ENCODE measurements at places on chromosomes 3 and 15.

- DNase-seq = no peak
Observed at GRCh38 chr3:124777762-124778470, 47.7 kb downstream of the UMPS start.

- DNase-seq = no peak
Observed at GRCh38 chr3:141707741-141708203, 30.3 kb upstream of the RNF7 start.

- no peak for DNase-seq
Observed at GRCh38 chr15:64630396-64631107, 144.8 kb downstream of the RBPMS2 start.

DNA sequence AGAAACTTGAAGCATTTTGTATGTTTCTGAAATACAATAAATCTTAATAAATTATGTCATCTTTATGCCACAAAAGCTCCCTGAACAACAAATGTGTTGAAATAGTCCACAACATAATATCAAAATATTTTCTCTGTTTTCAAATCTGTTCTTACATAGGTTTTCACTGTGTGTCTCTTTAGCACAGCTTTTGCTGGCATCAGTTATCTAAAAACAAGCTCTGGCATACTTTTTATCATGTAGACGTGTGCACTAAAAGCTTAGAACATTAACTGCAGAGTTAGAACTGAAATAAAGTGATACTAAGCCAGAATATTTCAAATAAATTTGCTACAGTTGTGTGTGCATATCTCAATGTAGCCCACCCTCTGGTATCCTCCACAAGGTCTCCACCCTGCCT lies 41.8 kb upstream of the ALCAM start:
- no peak for DNase-seq

DNA sequence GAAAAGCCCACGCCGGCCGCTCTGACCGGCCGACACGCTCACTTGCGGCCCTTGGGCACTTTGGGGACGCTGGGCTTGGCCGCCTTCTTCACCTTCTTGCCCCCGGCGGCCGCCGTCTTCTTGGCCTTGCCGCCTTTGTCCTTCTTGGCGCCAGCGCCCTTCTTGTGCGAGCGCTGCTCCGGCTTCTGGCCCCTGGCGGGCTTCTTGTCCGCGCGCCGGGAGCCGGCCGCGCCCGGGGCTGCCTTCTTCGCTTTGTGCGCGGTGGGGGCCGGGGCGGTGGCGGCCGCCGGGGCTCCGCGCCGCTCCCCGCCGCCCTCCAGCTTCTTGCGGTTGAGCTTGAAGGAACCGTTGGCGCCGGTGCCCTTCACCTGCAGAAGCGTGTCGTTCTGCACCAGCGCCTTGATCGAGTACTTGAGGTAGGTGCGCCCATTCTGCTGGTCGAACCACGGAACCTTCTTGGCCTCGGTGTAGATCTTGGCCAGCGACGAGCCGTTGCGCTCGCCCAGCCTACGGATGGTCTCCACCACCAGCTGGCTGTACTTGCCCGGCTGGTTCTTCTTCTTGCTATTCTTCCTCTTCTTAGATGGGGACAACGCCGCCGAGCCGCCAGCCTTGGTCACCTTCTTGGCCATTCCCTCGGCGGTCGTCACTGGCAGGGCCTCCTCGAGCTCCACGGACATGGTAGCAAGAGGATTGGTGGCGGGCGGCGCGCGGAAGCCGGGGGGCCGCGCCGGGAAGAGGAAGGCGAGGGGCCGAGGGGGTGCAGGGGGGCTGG lies 36.7 kb downstream of the HMCES start:
- DNase-seq = peak; percentile 46

GRCh38 chr3:134847349-134847748 lies 52.3 kb downstream of the EPHB1 start:
- no peak for DNase-seq

DNA sequence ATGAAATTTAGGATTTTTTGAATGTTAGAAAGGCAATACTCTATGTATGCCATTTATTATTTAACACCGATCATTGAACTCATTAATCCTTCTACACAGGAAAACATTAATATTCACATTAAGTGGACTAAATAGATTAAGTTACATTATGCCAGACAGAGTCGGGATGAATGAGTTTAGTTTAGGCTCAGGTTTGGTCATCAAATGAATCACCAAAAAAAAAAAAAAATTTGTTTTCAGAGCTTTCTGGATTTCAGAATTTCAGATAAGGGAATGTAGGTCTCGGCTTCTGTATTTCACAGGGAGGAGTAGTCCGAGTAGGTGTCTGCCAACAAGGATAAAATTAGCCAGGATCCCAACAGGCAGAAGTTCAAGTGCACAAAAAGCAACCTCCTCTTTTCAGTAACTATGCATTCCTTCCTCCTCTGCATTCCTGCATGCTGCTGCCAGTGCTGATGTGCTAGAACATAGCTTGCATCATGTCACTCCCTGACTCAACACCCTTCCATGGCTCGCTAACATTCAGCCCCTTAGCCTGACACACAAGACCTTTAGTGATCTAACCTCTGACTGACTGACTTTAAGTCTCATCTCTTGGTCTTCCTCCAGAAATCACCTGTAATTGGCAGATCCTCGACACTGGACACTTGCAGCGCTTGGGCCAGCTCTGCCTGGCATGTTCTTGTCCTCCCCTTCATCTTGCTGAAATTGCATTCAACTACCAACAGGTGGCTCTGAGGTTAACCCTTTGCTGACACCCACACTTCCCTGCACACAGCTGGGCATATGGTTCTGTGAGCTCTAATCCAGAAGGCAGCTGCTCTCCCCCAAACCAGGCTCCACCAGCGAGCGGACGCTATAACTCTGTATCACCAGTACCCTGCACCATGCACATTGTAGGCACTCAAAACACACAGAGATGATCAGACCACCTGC lies 145.4 kb upstream of the PROK2 start:
- DNase-seq = peak; percentile 26

DNA sequence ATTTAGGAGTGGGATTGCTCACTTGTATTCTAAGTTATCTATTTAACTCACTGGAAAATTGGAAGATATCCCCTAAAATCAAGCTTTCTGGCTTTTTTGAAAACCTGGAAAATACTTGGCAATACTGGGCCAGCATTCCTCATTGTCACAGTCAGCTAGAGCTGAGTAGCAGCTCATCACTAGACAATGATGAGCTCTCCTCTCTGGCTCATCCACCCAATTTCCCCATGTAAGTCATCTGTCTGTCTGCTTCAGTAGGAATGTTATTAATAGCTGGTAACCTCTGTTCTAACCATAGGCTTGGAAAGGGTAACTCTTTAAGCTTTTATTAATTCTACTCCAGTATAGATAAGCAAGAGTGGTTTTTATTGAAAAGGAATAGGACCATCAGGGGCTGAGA lies 39.7 kb upstream of the PIK3R4 start:
- DNase-seq = no peak

- DNase-seq = no peak
Observed at GRCh38 chr15:98937413-98938104, 70.0 kb downstream of the PGPEP1L start.

- no peak for DNase-seq
Observed at GRCh38 chr3:134427400-134428111, 53.3 kb upstream of the AMOTL2 start.

GRCh38 chr3:17307887-17308286 lies 423.1 kb downstream of the PLCL2 start:
- DNase-seq = no peak

GRCh38 chr3:192449036-192449435 lies 278.3 kb downstream of the FGF12 start:
- no peak for DNase-seq

DNA sequence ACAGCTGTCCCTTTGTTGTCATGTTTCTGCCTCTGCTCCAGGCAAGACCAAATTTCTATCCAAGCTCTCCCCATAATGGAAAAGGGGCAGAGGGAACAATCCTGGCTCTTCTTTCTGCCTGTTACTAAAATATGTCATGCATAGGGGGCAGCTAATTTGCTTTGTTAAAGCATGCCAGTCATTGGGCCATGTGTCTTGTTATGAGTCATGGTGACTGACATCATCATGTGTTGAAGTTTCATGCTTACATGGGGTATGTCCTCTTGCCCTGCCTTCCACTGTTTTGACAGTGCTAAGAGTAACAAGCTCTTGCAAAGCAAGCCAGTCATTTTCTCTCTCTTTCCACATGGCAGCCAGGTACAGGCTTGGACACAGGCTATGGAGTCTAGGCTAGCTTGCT lies 268.9 kb downstream of the GABRB3 start:
- DNase-seq = no peak

- DNase-seq = no peak
Observed at GRCh38 chr15:74777769-74778598, 3.9 kb upstream of the CSK start.

GRCh38 chr15:25673351-25673750 lies 189.8 kb downstream of the ATP10A start:
- no peak for DNase-seq

DNA sequence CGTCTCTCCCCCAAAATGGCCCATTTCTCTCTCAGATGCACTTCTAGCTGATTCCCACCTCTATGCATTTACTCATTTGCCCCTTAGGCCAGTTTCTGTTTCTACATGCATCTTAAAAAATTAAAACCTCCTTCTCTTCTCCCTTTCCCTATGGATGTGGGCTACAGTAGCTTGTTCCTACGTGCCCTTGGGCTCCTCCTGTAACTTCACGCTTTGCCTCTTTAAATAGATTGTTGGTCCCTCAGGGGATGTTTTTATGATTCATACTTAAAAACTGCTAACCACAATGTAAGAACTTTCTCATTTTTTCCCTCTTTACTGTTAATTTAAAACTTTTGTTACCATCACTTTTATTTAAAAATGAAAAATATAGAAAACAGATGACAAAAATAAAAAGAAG lies 185.6 kb upstream of the MRPL3 start:
- no peak for DNase-seq

DNA sequence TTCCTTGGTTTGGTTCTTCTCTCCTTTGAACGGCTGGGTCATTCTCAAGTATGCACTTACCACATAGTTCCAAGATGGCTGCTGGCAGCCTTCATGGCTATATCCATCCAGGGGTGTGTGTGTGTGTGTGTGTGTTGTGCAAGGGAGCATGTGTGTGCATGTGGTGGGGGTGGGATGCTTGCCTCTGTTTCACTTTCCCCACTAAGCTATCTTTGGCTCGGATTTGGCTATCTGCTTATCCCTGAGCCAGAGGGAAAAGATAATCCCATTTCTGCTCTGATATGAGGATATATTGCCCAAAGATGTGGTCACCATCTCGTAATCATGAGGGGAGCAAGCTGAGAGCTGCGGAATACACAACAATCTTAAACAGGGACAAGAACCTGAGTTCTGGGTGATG lies 26.2 kb downstream of the ANAPC13 start:
- no peak for DNase-seq

GRCh38 chr3:172697558-172697957 lies 13.3 kb downstream of the NCEH1 start:
- no peak for DNase-seq

GRCh38 chr15:98898122-98898521 lies 109.5 kb downstream of the PGPEP1L start:
- DNase-seq = no peak

DNA sequence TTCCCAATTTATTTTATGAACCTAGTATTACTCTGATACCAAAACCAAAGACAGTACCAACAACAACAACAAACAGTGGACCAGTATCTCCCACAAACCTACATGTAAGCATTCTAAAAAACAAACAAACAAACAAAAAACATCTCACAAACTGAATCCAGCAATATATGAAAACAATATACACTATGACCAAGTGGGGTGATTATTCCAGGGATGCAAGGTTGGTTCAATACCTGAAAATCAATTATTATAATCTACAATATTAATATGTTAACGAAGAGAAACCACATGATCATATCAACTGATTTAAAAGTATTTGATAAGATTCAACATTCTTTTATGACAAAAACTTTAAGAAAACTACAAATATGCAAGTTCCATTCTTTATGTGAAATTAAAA lies 391.3 kb downstream of the MAGI1 start:
- no peak for DNase-seq

GRCh38 chr3:66380200-66380932 lies 120.5 kb downstream of the LRIG1 start:
- DNase-seq = no peak

DNA sequence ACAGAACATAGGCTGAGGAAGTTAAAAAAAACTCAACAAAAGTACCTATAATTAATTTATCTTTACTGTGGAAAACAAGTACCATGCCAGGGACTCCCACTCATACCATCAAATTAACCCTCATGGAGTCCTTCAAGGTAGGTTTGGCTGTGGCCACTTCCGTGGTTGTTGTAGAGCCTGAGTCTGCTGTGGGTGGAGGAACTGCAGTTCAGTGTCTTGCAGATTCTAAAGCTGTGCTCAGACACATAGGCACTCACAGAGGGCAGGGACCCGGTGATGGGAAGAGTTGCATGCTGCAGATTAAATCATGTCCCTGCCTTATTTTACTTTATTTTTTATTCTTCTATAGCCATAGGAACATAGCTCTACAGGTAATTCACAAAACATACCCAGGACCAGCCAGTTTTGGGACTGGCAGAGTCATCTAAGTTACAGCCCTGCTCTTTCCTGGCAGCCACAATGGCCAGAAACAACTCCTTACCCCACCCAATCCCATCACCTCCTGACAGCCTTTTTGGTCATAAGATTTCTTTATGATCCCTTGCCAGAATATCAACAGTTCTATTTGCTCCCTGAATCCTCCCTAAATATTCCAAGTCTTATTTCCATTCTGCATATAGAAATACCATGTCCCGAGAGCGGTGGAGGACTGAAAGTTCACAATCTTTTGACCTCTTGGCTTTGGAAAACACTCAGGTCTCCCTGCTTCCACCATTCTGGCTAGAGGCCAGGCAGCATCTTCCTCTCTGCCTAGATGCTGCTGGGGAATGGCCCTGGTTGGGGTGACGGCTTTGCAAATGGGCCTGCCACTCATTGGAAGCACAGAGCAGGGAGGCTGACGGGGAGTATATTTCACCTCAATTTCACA lies 193.7 kb downstream of the CHST2 start:
- no peak for DNase-seq

DNA sequence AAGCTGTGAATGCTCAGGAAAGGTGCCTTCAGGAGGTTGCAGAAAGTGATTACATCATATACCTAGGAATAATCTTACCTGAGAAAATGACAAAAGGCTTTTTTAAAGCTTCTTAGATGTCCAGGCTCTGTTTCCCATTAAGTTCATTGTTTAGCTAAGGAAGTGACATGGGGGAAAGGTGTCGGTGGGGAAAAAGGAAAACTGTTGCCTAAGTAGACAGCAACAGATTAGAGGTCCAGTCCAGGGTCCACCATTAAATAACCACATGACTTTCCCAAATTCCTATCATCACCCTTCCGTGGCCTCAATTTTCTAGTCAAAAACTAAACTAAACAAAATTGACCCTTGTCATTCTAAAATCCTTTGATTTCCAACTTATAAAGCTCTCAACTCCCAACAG lies 4.3 kb downstream of the WWTR1 start:
- no peak for DNase-seq

DNA sequence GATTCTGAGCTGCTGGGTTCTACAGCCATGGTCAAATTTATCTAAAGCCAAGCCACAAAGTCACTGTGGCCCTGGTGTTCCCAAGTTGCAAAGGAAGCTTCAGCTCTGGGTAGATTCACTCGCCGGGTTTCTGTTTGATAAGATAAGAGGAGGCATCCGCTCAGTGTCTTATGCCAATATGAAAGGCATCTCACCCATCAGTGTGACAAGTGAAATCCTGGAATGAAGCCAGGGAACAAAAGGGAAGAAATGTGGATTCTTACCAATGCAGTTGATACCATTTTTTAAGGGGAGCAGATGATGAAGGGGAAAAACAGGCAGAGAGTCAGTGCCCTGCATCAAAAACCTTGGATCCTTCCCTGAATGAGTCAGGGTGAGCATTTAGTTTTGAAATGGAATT lies 2.8 kb upstream of the CPNE4 start:
- no peak for DNase-seq

- DNase-seq = no peak
Observed at GRCh38 chr3:66567077-66567476, 66.3 kb upstream of the LRIG1 start.

GRCh38 chr3:154759966-154760365 lies 320.2 kb upstream of the MME start:
- no peak for DNase-seq
